Vagina (tissue), 2 donors: ENCODE measurements at places on chromosomes 12 and 14. TPM values are rescaled to one million over a fixed set of nuclear protein-coding genes. Genes with fewer than 3 reads are reported as not detected.
A peak's percentile ranks its signal among the peaks of the same experiment; 100 is the strongest.

Gene OAS2
- total RNA-seq: 14.0 TPM

Gene RBP5
- 3.7 TPM for total RNA-seq

Gene VPS37B
- total RNA-seq: 34.9 TPM

Gene TXNDC16
- 5.9 TPM for total RNA-seq

Gene ANO4
- 0.74 TPM for total RNA-seq

Gene PPP1R12A
- 95.8 TPM for total RNA-seq

Gene SALL2
- 9.8 TPM for total RNA-seq

Gene KCNH3
- not detected for total RNA-seq

Gene FLRT2
- 22.8 TPM for total RNA-seq

- no peak for DNase-seq
Measured at GRCh38 chr12:31536672-31537071, 54.3 kb downstream of the DENND5B start.

DNA sequence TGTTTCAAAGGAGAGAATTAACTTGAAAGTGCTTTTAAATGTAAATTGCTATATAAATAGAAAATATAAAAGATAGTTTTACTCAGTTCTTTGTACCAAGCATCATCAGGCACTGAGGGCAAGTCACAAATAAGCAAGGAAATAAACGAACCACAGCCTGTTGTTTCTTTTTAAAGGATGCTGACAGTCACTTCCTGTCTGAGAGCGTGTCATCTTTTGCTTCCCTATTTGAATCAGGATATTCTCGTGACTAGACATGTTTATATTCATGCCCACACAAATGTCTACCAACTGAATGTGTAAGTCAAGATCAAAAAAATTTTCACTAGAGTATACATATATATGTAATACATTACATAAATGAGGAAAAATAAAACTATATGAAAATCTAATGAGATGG is 31.4 kb upstream of the SLC2A13 start:
- DNase-seq: no peak

DNA sequence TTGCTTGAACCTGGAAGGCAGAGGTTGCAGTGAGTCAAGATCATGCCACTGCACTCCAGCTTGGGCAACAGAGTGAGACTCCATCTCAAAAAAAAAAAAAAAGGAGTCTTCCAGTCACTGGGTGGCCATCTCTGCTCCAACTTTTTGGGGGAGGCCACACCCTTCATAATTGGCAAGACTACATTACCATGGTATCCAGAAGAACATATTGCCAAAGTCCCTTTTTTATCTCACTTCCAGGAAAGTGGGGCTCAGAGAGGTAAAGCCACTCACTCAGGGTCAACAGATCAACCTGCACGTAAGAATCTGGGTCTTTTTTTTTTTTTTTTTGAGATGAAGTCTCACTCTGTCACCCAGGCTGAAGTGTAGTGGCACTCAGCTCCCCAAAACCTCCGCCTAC is 5.0 kb upstream of the CD63 start:
- no peak for DNase-seq

DNA sequence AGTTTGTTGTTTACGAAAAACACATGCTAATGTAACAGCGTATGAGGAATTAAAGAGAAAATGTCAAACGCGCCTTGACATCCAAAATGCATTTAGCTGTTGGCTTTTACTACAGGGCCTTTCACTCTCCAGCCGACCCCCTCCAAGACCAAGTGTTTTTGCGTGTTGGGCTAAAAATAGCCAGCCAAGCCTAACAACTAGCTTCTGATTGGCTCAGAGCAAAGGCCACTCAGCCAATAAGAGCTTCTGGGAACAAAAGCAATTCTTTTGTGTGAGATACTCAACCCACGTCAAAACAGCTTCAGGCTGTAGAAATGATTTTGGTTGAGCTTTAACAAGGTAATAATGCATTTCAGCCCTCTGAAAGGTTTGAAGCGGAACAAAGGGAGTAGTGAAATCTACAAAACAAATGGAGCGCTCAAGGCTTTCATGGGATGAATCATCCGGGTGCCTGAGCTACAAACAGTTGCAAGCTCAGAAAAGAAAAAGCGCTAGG is 198.7 kb upstream of the DCN start:
- no peak for DNase-seq

DNA sequence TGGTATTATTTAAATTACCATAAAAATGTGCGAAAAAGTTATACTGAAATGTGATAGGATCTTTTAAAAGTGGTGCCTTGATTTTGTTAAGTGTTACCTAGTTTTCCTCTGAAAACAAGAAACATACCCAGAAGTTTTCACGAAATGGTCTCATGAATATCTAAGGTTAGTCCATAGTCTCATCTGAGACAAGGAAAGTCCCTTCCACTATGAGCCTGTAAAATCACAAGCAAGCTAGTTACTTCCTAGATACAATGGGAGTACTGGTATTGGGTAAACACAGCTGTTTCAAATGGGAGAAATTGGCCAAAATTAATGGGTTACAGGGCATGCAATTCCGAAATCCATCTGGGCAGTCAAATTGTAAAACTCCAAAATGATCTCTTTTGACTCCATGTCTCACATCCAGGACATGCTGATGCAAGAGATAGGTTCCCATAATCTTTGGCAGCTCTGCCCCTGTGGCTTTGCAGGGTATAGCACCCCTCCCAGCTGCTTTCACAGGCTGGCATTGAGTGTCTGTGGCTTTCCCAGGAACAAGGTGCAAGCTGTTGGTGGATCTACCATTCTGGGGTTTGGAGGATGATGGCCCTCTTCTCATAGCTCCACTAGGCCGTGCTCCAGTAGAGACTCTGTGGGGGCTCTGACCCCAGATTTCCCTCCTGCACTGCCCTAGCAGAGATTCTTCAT is 271.4 kb downstream of the NAV3 start:
- DNase-seq: no peak

DNA sequence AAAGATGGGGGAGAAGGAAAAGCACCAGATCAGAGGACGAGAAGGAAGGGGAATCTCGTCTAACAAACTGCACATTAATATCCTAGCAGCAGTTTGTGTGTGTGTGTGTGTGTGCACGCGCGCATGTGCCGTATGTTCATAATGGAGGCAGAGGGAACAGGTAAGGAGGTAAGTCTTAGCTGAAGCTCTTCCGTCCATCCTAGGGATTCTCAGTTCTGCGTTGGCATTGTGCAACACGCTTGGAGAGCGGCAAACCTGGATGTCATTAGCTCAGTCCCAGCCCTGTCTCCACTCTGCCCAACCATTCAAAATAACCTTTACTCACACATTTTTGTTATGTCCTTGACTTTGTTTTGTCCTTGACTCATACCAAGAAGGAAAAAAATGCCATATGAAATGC is 1.6 kb upstream of the C1R start:
- DNase-seq: no peak

DNA sequence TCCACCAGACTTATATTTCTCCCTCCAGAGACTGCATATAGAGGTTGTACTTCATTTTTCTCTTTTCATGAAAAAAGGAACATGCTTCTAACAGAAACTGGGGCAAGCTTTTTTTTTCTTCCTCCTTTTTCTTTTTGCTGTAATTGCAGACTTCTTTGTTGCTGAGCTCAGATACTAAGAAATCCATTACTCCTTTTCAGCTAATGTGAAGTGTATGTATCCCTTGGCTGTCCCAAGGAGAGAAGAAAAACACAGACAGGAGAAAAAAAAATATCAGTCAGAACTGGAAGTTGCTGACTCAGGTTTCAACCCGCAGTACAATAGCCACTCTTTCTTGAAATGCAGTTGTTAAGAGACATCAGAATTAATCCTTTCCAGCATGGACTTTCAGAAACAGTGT is 1248.4 kb downstream of the LRFN5 start:
- no peak for DNase-seq

GRCh38 chr14:106586098-106586704 is 1059.8 kb downstream of the TMEM121 start:
- DNase-seq: no peak

GRCh38 chr12:119479121-119479561 is 114.4 kb upstream of the TMEM233 start:
- DNase-seq: no peak

DNA sequence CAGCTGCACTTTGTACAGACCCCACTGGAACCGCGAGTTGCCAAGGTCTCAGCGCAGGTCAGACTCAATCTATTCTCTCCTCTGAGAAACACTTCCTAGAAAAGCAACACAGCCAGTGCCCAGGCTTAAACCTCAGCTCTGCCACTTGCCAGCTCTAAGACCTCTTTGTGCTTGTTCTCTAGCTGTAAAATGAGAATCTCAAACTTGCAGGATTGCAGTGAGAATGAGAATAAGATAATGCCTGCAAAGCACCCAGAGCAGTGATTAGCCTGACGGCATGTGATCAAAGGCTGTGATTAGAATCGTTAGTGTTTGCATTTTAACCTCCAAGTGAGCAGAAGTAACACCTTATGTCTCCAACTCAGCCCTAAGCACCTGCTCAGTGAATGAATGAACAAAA is 21.3 kb downstream of the ANO2 start:
- DNase-seq: no peak

GRCh38 chr12:70744178-70744577 is 106.9 kb upstream of the PTPRB start:
- no peak for DNase-seq

GRCh38 chr12:14960548-14961465 is 594 bp downstream of the ARHGDIB start:
- no peak for DNase-seq

DNA sequence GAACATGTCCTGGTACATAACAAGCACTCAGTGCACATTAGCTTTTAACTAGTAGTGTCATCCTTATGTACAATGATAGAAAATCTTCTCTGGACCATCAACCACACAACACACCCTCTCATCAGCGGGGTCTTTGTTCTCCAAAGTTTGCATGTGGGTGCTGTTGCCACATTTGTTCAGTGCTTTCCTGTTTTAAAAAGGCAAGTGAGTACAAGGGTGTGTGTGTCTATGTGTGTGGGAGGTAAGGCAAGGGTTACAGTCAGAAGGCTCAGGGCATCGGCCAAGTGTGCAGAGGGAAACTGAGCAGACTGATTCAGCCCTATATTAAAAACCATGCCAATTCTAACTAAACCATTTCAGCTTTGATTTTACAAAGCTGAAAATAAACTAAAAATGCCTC is 17.9 kb downstream of the KRT76 start:
- DNase-seq: no peak

DNA sequence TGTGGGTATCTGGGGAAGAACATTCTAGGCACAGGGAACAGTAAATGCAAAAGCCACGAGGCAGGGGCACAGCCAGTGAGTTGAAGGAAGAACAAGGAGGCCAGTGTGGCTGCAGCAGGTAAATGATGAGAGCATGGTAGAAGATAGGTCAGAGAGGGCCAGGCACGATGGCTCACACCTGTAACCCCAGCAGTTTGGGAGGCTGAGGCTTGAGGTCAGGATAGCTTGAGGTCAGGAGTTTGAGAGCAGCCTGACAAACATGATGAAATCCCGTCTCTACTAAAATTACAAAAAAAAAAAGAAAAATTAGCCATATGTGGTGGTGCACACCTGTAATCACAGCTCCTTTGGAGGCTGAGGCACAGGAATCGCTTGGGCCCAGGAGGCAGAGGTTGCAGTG is 86.7 kb upstream of the ESRRB start:
- peak; percentile 64 for DNase-seq

DNA sequence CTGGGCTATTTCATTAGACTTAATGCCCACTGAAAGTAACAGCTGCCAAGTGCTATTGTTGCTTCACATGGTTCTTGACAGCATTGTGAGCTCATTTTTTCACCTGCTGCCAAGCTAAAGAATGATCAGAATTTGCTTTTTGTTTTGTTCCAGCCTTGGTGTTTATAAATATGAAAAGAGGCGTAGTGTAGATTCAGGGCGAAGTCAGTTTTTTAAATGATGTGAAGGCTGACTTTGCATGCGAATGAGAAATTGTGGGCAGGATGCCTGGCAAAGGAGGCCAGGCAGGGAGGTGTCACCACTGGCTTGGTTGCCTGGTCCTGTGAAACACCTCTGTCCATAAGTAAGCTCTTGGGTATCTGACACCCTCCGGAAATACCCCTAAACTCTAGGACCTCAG is 93.3 kb upstream of the NAP1L1 start:
- no peak for DNase-seq

GRCh38 chr12:104738776-104739642 is 219.1 kb downstream of the SLC41A2 start:
- DNase-seq: no peak

DNA sequence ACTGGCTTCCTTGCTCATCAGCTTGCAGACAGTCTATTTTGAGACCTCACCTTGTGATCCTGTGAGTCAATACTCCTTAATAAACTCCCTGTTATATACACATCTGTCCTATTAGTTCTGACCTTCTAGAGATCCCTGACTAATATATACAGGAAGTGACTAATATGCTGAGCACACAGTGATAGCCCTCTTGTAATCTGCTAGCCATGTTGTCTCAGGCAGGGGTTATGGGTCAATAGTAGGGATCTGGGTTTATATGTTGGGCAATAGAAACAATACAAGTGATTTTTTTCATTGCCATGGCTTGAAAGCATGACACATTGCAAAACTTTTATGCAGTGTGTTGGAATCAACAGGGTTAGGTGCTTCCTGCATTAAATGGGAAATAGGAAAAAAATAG is 562.2 kb downstream of the GALC start:
- DNase-seq: no peak

GRCh38 chr14:51575349-51576116 is 76.2 kb upstream of the FRMD6 start:
- no peak for DNase-seq

- DNase-seq: no peak
Measured at GRCh38 chr12:64077922-64078321, 144.2 kb downstream of the KICS2 start.

GRCh38 chr12:117097159-117097558 is 2.1 kb downstream of the TESC start:
- no peak for DNase-seq

GRCh38 chr14:39398382-39398781 is 33.9 kb downstream of the FBXO33 start:
- no peak for DNase-seq

GRCh38 chr12:58009405-58010195 is 68.2 kb downstream of the ATP23 start:
- DNase-seq: no peak

GRCh38 chr12:88241862-88242570 is 99.9 kb downstream of the TMTC3 start:
- no peak for DNase-seq

GRCh38 chr14:77580964-77581505 is 35.4 kb downstream of the SPTLC2 start:
- no peak for DNase-seq

DNA sequence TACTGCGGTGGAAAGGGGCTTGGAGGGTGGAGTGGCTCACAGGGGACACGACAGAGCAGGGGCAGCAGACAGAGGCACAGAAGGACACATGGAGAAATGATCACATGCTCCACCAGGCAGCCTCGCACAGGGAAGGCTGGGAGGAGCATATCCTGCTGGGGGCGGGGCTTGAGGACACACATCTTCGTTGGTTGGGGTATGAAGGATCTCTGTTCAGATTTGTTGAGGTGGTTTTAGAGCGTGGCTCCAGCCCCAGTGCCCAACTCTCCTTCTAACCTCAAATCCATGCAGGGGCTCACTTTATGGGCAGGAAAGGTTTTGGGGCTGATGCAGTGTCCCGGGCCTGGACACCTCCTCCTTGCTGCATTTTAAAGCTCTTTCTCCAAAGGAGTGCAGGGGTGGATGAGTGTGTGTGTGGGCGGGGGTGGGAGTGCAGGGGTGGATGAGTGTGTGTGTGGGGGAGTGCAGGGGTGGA is 733 bp upstream of the P3H3 start:
- peak; percentile 95 for DNase-seq

GRCh38 chr12:56286044-56286830 is 13.9 kb downstream of the CS start:
- DNase-seq: no peak
